ENCODE measurements at places on chromosomes 7 and 10.

DNA sequence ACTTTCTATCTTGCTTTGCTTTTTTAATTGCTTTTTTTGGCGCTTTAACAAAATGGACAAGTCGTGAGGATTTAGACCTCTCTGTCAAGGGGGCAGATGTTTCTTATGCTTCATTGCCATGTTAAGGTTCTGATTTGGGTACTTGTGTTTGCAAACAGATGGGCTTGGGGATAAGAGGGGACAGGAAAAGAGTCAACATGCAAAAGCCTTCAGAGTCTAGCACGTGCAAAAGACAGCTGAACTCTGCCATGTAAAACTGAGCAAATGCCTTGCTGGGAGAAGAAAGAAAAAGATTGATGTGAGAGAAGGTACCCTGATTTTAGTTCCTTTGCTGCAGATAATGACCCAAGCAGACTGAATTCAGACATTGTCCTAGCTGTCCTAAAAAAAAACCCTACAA is 173.1 kb downstream of the KIAA1217 start:
- DNase-seq = no peak

DNA sequence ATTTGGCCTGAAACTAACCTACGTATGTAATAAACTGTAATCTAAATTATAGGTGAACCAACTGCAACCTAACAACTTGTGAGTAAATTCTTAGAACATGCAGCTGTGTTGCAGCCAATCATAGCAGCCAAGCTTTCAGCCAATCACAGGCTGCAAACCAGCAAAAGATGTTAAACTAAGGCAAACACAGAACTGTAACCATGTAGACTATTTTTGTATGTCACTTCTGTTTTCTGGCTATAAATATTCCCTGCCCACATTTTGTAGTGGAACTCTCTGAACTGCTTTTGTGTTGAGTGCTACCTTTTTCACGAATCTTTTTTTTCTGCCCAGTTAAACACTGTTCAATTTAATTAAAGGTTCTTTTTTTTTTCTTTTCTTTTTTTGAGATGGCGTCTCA is 28.2 kb upstream of the ZPBP start:
- DNase-seq = no peak

DNA sequence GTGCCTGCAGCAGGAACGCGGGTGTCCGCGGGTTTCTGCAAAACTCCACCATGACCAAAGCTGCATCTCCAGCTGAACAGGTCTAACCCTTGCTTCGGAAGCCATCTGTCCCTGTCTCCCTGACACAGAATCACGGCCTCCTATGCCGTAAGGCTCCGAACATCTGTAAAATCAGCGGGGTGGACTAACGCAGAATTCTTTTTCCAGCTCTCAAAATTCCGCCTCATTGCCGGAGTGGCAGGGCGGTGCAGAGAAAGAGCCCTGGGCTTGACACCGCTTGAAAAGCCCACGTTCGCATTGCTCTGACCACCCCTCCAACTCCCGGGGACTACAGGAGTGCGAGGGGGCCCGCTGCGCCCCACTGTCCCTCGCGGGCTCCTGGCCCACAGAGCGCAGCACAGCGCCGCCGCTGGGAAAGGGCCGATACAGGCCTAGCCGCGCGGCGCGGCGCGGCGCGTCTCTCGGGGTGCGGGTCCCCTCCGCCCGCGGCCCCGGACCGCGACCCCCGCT is 409 bp downstream of the DNMBP start:
- DNase-seq = no peak

GRCh38 chr7:14806891-14807290 is 95.7 kb downstream of the DGKB start:
- DNase-seq = no peak

DNA sequence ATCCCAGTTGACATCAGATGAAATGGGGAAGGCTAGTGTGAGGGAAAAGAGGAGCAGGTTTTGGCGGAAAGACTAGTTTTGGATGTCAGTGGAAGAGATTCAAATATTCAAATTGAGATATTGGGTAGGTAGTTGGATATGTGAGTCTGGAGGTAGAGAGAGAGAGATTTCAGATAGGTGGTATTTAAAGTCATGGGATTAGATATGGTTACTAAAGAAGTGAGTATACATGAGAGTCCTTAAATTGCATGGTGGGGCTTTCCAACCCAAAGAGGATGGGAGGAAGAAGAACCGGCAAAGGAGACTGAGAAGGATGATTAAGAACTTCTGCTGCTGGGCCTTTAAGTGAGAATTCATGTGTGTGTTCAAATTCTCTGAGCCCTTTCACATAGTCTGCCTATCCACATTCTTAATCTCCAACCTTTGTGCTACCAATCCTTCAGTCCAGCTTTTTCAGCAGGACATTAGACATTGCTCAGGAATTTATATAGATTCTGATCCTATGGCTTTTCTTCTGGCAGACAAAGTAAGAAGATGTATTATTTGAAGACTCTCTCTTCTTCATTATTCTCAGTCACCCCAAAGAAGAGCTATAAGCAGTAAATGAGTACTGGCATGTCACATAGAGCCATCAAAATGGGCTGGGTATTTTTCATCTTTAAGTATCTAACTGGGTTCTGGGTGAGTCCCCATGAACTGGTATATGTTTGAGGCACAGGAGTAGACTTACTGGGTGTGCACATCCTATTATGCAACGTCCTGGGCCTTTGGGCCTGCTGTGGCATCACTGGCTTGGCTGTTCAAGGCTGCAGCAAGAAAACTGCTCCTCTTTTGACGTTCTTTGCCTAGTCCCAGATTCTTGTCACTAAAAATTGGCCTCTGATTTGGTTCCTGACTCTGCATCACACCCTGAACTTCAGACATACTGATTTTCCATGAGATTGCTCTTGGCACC is 33.6 kb downstream of the ST7 start:
- DNase-seq = no peak

DNA sequence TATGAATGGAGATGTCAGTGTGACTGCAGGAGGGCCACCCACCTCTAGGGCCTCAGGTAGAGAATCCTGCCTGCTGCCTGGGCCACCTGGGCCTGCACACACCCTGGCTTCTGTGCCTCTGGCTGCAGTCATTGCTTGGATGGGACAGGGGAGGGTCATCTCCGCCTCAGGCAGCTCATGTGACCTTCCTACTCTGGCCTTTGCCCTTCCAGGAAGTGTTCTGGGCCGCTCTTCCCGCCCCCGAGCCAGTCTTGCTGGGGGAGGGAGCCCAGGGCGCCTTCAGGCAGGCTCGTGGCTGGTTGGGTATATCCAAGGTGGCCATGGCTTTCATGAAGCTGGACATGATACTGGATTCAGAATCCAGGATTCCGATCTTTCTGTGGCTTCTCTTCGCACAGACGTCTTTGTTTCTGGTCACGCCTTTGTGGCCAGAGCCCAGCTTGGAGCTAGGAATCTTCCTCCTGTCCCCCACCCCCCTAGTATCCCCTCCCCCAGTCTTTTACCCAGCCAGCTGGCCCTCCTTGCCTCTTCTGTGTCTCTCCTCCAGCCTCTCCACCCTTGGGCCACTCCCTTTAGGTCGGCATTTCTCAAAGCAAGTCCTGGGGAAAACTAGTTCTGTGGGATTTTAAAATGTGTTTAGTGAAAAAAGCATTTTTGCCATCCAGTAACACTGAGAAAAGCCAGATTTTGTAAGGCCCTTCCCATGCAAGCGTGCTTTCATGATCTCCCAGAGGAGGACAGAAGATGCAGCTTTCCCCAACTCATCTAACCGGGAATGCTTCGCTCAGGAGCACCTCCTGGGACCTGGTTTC is 119.6 kb downstream of the ZMIZ1 start:
- no peak for DNase-seq

- no peak for DNase-seq
Observed at GRCh38 chr10:102234888-102235597, 6.3 kb downstream of the PITX3 start.

GRCh38 chr10:73865459-73866442 is 8.6 kb downstream of the CAMK2G start:
- DNase-seq = no peak

DNA sequence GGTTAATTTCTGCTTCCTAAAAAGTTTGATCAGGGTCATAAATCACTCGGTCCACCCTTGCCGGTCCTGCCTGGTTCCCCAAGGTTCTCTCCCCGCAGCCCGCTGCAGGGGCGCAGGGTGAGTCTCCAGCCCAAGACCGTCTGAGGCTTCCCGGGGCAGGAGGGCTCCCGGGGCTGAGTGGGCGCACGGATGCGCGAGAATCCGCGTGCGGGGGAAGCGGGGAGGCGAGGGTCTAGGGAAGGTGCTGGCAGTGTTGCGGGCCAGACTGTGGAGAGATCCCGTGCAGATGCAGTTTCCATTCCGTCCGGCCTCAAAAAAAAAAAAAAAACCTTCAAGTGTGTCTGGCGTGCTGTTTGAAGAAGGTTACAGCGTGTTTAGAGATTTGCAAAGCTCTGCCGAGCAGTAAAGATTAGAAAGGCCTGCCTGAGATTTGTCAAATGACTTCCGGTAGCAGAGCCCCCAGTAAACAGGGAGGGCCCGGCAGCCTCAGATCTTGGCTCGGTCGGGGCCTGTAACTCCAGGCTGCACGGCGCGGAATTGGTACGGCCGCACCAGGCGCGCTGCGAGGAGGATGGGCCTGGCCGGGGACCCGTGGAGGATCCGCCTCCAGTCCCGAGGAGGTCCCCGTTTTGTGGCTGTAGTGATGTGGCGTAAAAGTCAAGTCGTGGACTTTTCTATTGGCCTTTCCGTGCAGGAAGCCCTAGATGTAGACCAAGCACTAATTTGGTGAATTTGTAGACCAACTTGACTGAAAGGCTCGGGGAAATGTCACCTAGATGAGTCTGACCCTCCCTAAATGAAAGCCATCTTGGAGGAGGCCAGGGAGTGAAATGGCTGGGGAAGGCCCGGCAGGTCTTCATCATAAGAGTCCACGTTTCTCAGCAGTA is 293.2 kb upstream of the NFE2L3 start:
- DNase-seq = no peak

GRCh38 chr10:45607276-45607675 is 65.3 kb downstream of the ZFAND4 start:
- DNase-seq = no peak

DNA sequence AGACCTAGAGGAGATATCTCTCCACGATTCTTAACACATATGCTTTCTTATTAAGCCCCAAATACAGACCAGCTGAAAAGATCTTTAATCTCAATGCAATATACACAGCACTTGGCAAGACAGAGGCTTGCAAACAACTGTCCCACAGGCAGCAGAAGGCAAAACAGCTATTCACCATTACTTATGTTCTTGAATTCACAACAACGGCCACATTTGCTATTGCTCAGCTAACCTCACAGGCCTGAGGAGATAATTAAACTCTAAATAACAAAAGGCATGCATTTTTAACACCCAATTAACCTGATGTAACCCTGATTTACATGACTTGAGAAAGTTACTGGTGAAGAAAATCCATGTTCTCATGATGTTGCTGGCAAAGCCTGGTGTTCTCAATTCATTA is 216.4 kb downstream of the CRPPA start:
- no peak for DNase-seq

DNA sequence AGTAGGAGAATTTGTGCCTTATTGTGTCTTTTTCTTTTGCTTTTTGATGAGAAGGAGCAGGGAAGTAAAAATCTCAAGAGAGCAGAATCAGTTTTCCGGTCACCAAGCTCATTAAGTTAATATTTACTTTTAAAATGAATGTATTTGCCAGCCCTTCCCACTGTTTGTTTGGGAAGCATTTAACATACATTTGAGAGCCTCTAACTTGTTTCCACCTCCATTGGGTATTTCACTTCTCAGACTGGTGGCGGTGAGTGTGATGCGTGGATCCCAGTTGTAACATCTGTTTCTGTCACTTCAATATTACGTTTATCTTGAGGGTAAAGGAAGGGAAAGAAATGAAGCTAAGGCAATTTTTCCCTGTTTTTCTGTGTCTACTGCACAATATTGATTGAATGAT is 22.8 kb downstream of the CDK14 start:
- DNase-seq = no peak

DNA sequence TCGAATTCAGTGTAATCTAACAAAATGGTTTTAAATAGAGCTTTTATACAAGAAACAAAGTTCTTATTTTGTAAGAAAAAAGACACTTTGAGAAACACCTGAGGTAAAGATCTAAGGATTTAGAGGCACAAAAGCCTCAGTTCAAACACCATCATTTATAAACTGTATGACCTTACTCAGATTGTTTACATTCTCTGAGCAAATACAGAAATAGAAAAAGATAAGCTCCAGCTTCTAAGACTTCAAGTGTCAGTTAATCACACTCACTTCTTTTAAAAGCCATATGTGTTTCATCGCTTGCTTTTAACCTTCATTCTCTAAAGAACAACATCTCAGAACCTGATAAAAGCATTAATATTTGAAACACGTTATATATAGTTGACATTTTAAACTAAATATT is 27.9 kb downstream of the CADPS2 start:
- no peak for DNase-seq

GRCh38 chr7:157484411-157485081 is 147.7 kb downstream of the DNAJB6 start:
- no peak for DNase-seq

DNA sequence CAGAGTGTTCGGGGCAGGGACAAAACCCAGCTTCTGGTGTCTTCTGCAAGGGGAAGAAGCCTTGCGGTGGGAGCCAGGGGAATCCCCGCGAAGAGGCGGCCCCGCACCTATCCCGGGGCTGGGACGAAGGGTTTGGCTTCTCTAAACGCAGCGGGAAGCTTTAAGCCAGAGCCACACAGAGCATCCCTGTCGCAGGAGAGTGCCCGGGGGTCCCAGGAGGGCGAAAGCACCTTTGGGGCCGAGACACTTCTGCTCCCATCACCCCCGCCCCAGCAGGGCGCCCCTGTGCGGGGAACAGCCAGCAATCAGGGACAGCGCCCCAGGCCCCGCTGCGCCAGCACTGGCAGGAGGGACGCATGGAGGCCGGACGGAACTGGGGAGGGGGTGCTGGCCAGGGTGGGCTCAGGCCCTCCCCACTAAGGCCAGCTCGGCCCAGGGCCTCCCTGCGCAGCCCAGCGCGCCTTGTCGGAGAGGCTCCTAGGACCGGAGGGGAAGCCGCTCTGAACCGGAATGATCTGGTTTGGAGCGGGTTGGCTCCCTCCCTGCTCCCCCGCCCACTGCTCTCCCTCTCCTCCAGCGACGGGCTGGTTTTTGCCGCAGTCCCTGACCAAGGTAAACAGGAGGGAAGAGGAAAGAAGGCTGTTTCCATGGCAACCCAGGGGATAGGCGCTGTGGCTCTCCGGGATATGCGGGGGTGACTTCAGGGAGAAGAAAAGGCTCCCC is 63.9 kb downstream of the TMEM209 start:
- peak; percentile 5 for DNase-seq

DNA sequence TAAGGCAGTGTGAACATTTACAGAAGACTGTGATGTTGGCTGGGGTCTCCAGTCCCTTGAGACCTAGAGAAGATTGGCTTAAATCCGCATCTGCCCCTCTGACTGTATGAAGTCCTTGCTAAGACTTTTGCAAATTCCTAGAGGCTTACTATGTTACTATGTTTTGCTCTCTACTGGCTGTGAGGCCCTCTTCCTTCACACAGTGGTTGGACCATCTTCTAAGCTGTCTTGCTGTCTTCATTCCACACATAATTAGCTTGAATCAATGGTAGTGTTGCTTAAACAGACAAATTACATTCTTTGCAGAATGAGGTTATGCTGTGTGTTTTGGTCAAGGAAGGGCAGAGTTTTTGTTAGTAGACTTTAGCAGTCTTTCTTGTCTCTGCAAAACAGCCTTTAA is 658.0 kb downstream of the TYW1 start:
- no peak for DNase-seq

GRCh38 chr7:112070674-112071256 is 135.4 kb downstream of the DOCK4 start:
- no peak for DNase-seq

GRCh38 chr10:64288404-64288803 is 767.2 kb downstream of the REEP3 start:
- DNase-seq = no peak

GRCh38 chr10:119216127-119216526 is 8.8 kb downstream of the GRK5 start:
- no peak for DNase-seq
